ENCODE measurements at places on chromosomes 12 and 14. TPM values are rescaled to one million over a fixed set of nuclear protein-coding genes. Genes with fewer than 3 reads are reported as not detected.
A peak's percentile ranks its signal among the peaks of the same experiment; 100 is the strongest.

DNA sequence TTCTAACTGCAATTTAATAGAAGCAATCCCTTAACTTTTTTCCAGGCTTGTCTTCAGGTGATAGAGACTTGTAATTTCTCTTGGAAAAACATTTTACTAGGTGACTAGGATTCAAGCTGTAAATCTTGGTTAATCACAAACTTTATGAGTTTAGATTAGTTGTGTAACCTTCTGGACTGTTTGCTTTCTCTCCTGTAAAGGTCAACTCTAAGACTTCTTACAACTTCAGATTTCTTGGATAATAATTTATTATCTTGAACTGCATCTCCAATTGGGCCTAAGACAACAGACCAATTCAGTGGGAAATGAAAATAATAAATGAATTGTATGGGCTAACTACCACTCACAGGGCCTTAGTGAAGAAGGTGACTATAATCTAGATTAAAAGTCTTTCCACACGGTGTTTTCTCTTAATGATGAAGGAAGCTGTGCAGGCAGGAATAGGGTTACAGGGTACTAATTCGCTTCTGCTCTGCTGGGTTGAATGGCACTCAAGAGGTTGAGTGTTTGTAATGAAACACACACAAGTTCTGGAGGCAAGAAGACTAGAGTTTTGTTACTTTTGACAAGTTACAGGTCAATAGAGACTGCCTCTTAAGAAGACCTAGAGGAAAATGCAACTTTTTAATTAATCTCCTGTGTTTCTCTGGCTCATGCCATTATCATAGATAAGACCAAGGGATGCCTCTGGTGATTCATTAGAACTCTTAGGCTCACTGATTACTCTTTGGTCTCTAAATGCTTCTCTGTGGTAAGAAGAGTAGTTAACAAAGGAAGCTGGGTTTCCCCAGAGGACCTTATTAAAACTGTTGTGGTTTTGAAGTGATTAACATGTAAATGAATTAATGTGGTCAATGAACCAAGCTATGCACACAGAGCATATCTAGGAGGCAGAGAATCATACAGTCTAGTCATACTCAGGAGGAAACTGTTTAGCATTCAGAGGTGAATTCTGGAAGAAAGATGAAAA lies 30.0 kb upstream of the OR4E1 start:
- DNase-seq, result no peak

DNA sequence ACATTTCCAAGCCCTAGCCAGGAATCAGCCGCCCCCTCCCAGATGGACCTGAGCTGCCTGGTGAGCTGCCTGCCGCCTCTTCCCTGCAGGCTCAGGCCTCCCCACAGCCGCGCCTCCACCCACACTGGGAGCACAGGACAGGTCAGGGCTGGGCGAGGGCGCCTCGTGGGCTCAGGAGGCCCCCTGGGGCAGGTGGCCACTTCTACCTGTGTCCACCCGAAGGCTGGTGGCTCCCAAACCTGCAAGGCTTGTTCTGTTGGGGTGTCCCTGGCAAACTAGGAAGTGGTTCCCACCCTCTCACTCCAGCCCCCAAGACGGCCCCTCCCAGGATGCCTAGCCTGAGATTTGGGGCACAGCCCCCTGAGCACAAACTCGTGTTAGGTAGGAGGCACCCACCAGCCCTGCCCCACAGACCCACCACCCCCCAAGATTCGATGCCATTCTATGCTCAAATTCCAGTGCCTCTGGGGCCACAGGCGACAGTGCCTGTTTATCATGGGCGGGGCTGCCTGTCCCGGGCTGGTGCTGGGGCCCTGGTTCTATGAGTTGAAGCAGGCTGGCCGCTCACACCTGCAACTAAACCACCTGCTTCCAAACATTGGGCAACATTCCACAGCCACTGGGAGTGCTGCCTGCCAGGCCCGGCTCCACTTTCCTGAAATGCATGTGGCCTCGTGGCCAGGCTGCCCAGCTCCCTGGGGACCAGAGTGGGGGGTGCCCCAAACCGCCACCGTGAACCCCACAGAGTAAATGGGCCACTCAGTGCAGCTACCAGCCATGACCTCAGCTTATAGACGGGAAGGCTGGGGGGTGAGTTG lies 6.8 kb downstream of the MMP17 start:
- DNase-seq, result no peak

DNA sequence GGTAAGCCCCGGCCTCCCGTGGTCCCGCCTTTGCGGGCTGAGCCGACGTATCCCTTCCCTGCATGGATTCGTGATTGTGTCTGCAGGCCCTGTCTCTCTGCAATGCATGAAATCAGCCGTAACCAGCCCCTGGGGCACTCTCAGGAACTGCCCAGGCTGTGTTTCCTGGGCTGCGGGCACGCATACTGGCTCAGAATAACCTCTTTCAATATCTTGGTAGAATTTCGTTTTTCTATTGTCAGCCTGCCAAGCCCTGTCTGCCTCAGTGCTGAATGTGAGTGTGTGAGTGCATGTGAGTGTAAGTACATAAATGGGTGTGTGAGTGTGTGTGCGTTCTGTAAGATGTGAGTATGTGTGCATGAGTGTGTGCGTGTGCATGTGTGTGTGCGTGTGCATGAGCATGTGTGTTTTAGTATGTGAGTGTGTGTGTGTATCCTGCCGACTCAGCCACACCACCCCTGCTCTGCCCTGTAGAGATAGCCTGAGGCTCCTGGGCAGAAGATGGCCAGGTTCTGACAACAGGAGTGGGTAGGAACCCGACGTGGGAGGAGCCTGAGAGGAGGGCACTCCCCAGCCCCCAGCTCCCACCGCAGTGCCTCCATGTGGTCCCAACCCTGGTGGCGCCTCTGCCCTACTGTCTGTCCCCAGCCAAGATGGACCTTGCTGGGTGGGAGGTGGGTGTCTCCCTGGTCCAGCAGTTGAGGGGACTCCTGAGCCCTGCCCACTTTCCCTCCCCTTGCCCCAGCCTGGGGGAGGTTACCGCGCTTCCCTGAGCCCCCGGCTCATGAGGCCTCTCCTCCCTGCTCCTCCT lies 268.8 kb downstream of the ADGRD1 start:
- peak; percentile 15 for DNase-seq

DNA sequence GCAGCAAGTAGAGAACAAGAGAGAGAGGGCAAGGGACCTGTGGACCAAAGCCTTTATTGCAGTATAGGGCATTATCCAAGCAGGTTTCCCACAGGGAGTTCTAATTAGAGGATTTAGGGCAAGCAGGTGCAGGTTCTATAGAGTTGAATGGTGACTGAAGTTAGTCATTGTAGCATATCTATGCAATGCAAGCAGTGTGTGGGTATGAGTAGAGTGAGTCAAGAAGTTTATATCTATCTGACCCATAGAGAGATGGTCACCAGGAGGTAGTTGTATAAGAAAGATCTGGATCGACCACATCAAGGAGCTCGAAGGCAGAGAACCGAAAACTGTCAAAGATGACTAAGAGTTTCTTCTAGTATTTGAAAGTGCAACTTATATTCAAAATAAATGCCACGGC lies 167.3 kb downstream of the PLCZ1 start:
- DNase-seq, result no peak

- DNase-seq, result no peak
Observed at GRCh38 chr12:101616027-101616494, 21.3 kb downstream of the MYBPC1 start.

DNA sequence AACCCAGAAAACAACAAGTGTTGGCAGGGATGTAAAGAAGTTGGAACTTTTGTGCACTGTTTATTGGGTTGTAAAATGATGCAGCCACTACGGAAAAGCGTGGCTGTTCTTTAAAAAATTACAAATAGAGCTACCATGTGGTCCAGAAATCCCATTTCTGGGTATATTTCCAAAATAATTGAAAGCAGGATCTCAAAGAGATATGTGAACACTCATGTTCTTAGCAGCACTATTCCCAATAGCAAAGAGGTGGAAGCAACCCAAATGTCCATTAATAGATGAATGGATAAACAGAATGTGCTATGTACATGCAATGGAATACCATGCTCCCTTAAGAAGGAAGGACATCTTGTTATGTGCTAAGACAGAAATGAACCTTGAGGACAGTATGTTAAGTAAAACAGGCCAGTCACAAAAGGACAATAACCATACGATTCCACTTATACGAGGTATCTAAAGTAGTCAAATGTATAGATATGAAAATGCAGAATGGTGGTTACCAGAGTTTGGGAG lies 249.5 kb downstream of the PHLDA1 start:
- no peak for DNase-seq

GRCh38 chr12:10354502-10354901 lies 35.3 kb downstream of the KLRK1 start:
- peak; percentile 87 for DNase-seq

DNA sequence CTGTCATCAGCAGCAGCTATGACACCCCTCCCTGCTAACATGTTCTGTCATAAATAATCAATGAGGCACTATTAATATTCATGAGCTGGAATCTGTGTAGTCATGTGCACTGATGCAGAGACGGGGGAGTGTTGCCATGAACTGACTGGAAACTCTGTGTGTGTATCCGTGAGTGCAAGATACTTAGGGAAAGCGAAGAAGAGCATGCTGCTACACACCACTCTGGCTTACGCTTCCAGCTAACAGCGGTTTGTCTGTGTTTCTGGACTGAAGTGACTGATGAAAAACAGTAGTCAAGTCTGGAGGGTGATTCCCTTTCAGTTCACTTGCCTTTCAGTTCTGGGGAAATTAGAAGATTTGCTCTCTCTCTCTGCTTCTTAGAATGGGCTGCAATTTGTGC lies 249.4 kb downstream of the PDZRN4 start:
- peak; percentile 1 for DNase-seq

GRCh38 chr14:103994535-103995184 lies 52.3 kb upstream of the RD3L start:
- peak; percentile 3 for DNase-seq

DNA sequence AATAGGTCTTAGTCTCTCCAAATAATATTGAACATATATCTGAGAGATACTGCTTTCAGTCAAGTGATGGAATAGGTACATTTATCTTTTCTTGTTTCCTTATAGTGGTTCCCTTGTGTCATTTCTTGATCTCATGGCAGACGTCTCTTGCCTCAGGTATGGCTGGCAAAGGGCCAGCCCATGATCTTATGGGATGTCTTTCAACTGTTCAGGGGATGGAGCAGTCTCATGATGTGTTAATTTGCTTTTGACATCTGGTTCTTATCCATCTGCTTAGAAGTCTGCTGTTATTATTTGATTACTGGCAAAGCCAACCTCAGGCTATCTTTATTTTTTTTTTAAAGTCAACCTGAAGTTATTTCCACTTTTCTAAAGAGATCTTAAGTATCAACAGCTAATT lies 262.9 kb downstream of the TMEM117 start:
- no peak for DNase-seq

- DNase-seq, result no peak
Observed at GRCh38 chr12:125533434-125534029, 468.3 kb downstream of the AACS start.

DNA sequence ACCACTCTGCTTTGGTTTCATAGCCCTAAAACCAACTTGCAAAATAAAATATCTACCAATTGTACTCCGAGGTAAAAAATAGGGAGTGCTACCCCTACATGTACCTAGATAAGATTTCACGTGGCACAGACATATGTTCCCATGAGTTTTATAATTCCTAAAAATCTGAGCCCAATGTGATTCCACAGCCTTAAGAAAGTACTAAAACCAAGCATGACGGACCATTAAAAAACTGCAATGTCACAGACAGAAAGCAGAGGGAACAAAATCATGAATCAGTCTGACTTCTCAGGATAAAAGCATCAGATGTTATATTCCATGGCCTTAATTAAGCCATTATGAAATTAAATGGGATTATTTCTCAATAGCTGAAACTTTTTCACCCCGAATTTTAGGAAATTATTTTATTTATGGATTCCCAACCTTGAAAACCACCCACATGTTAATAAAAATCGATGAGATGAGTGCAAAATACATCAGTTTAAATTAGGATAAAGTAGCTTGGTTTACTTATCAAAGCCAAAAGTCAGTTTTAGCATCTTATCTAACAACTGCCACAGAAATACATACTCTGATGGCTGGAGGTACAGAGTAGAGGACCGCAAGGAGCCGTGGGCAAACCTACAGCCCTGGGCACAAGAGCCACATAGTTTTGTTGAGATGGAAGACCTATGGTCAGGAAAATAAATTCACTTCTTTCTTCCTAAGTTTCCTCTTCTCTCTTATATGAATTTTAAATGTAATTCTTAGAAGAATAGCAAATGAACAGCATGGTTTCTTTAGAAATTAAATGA lies 4.5 kb downstream of the ITPR2 start:
- DNase-seq, result no peak

DNA sequence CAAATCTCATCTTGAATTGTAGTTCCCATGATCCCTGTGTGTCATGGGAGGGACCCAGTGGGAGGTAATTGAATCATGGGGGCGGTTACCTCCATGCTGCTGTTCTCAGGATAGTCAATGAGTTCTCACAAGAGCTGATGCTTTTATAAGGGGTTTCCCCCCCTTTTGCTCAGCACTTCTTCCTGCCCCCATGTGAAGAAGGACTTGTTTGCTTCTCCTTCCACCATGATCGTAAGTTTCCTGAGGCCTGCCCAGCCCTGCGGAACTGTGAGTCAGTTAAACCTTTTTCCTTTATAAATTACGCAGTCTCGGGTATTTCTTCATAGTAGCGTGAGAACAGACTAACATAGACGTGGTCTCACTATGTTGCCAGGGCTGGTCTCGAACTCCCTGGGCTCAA lies 56.1 kb upstream of the EIF5 start:
- DNase-seq, result no peak

DNA sequence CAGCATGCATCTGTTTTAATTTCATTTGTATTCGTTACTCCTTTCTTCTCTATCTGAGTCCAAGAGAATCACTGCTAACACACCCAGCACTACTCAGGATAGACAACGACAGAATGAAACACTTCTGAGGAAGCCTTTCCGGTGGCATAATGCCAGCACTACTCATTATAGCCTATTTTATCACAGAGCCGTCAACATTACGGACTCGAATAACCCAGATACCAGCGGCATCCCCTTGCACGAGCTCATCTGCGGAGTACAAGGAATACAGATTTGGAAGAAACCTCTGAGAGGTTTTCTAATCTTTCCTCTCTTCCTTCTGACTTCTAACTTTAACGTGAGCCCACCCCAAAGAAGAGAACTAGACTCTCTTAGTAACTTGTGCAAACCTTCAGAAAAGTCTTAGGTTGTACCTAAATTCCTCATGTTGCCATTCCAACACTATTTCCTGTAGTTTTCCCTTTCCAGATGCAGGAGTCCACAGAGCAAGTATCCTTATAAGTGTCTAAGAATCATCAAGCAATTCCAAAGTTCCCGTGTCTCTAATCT lies 248.1 kb downstream of the APAF1 start:
- no peak for DNase-seq

The SRRM4 gene
- not detected for total RNA-seq

The KCNMB4 gene
- total RNA-seq, result 3.0 TPM

The CD163L1 gene
- 9.7 TPM for total RNA-seq

The GALNT16 gene
- 0.20 TPM for total RNA-seq

The ERGIC2 gene
- total RNA-seq, result 121 TPM

The MYO1A gene
- not detected for total RNA-seq
